ENCODE measurements at places on chromosomes 2 and 18.

- no peak for DNase-seq
These were observed 1162.8 kb downstream of the DSC3 start for GRCh38 chr18:29879763-29880162.

GRCh38 chr2:216056739-216057138 lies 24.9 kb downstream of the PECR start:
- DNase-seq, result no peak

- DNase-seq, result no peak
These were observed 39.5 kb upstream of the FIGN start for GRCh38 chr2:163775304-163775703.

DNA sequence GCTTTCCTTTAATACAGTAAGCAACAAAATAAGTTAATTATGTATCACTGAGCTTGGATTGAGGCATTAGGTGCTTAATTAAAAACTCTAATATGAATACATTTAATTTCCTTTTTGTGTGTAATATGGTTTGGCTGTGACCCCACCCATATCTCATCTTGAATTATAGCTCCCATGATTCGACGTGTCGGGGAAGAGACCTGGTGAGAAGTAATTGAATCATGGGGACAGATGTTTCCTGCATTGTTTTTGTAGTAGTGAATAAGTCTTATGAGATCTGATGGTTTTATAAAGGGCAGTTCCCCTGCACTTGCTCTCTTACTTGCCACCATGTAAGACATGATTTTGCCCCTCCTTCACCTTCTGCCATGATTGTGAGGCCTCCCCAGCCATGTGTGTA lies 325.4 kb upstream of the CDH7 start:
- no peak for DNase-seq

DNA sequence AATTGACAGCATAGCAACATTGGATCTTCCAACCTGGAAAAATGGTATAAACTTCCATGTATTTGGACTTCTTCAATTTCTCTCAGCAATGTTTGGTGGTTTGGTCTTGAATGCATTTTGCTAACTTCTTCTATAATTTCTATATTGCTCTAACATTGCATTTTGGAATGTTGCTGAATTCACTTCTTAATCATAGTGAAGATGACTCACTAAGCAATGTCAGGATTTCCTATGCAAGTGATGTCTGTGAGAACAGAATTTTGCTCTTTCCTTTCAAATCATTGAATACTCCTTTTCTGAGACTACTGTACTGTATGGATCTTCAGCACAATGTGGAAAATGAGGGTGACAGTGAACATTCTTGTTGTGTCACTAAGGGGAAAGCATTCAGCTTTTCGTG lies 28.9 kb upstream of the CDH19 start:
- DNase-seq, result no peak

- DNase-seq, result no peak
These were observed 106.8 kb upstream of the SLC66A3 start for GRCh38 chr2:11048335-11049008.

- DNase-seq, result no peak
These were observed 330.2 kb downstream of the DSC3 start for GRCh38 chr18:30712383-30712782.

GRCh38 chr2:222272446-222273015 lies 26.3 kb downstream of the PAX3 start:
- no peak for DNase-seq

DNA sequence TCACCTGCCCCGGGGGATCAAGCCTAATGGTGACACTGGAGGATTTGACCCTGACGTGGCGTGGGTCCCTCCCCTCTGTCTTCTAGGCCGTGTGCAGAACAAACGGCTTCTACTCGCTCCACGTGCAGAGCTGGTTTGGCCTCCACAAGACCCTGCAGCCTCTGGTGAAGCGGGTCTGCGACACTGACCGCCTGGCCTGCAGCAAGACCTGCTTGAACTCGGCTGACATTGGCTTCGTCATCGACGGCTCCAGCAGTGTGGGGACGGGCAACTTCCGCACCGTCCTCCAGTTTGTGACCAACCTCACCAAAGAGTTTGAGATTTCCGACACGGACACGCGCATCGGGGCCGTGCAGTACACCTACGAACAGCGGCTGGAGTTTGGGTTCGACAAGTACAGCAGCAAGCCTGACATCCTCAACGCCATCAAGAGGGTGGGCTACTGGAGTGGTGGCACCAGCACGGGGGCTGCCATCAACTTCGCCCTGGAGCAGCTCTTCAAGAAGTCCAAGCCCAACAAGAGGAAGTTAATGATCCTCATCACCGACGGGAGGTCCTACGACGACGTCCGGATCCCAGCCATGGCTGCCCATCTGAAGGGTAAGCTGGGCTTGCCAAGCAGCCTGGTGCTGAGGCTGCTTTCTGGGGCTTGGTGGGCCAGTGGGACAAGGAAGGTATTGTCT lies 112.0 kb downstream of the VIT start:
- no peak for DNase-seq

- DNase-seq, result no peak
These were observed 284.7 kb downstream of the IRS1 start for GRCh38 chr2:226514895-226515294.

GRCh38 chr18:10130606-10131005 lies 216.8 kb downstream of the VAPA start:
- no peak for DNase-seq
